ENCODE measurements at places on chromosomes 6 and 20.

GRCh38 chr6:19824058-19824807 lies 12.9 kb upstream of the ID4 start:
- DNase-seq: no peak

DNA sequence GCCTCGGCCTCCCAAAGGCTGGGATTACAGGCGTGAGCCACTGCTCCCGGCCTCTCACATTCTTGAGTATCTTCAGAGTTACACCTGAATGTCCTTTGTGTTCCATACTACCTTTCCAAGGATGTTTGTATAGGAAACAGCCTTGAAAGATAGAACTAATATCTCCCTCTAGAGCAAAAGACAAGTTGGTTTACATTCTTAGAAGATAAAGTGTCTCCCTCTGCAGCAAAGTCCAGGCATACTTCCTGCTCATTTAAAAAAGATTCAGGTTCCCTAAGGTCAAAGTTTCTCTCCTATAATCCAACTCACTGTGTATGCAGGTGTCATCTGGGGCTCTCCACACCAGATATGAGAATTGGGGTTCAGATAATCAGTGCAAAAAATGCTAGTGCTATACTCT lies 224.4 kb downstream of the TPBG start:
- DNase-seq: no peak

DNA sequence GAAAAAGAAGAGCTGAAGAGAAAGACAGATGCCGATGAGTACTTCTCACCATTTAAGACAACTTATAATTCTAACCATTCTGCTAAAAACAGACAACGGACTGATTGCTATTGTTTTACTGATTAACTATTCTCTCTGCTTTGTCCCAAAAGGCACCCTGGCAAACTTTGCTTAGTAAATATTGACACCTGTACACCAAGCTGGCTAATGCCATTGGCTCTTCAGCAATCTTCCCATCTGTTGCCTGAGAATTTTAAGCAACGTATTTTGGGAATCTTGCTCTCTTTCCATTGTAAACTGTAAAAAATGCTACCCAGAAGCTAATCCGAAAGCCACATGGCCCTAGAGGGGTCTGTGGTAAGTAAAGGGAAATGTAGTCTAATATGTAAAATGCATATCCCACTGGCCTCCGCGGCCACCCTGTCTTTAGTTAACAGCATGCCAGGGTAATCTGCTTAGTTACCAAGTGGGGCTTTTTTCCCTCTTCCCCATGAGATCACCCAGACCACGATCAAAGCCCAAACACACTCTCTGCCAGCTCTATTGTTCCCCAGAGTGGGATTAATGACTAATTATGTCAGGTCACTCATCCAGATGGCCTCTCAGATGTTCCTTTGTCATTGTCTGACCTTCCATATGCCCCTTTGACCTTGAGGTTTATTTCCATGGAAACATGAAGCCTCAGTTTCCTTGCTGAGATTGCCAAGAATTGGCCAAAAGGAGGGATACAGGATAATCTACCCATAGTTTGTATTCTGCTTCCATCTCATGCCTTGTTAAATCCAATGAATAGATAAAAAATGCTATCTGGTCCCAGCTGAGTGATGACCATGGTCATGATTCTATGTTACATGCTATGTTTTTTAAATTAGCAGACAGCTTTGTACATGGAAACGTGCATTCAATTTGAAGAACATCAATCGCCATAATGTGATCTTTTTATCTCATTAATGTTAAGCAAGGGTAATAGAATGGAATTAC lies 216.4 kb upstream of the MCHR2 start:
- no peak for DNase-seq

- no peak for DNase-seq
Observed at GRCh38 chr6:117456250-117456649, 26.2 kb upstream of the DCBLD1 start.

- no peak for DNase-seq
Observed at GRCh38 chr6:152273002-152273401, 364.2 kb downstream of the SYNE1 start.

DNA sequence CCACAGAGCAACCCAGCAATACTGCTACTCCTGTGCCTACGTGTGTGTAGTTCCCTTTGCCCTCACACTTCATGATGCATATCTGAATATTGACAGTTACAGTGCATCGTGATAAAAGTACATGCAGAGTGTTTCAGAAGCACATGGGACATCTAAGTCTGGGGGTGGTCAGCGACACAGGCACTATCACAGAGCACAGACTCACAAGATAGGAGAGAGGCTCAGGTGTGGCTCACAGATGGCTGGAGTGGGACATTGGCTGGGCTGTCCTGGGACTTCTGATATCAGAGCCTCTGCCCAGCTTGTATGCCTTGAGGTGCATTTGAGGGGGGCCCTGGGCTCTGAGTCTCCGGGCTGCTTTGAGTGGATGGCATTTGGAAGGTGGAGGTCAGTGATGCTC lies 227.0 kb upstream of the RNF24 start:
- no peak for DNase-seq

DNA sequence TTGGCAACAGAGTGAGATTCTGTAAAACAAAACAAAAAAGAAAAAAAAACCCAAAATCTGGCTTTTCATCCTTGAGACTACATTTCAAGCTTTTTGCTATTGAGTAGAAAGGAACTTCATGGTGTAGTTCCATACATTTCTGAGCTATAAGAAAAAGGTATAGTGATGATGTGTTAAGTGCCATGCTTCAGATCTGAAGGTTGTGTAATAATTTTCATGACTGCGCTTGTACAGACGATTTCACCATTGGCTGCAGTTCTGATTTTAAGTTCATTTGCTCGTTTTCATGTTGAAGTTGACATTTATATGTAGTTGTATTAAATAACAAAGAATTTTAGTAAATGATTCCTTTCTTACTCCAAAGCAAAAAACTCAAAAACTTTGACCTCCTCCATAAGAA lies 247.6 kb downstream of the ARID1B start:
- DNase-seq: no peak

GRCh38 chr6:138018297-138018696 lies 88.9 kb downstream of the PERP start:
- no peak for DNase-seq

DNA sequence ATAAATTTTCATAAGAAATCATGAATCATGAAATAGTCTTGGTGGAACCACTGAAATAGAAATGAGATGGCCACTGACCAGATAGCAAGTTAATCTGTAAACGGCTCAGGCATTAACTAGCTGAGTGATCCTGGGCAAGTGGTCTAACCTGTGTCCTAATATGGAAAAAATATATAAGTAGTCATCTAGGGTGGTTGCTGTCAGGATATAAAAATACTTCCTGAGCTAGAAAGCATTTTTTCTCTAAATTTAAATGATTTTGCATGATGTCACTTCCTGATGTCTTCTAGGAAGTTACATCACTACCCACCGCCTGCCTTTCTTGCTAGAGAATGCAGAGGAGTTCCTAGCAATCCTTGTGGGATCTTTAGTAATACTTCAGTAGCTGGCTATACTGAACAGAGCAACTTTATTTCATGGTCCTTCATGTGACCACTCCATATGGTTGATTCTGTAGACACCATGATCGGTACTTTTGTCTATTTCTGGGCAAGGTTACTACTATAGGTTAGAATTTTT lies 228.1 kb upstream of the CEP162 start:
- no peak for DNase-seq

- no peak for DNase-seq
Observed at GRCh38 chr20:23375827-23376226, 13.8 kb downstream of the GZF1 start.

DNA sequence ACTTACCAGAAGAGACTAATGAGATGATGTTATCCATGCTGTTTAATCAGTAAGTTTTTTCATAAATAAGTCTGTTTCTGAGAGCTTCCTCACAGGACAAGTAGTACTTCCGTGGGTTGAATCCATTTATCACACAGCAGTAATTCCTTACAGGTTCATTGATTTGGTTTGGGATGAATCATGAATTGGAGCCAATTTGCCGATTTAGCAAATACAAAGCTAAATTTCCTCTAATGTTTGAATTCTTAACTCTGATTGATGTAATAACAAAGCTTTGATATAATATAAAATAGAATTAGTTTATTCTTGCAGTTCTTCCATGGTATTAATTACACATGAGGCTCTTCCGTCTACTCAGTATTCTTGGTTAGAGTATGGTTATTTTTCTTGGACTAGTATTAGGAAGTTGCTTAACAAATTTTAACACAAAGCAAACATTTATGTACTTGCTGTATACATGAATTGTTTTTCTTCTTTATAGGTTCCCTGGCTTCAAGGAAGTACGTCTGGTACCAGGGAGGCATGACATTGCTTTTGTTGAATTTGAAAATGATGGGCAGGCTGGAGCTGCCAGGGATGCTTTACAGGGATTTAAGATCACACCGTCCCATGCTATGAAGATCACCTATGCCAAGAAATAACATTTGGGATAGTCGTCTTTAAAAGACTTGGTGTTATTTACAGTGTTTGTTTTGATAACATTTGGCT lies 7.6 kb upstream of the OTOR start:
- DNase-seq: no peak
